Erythroblast (primary cell): ENCODE measurements at places on chromosomes 13 and 19.

GRCh38 chr13:86155756-86156155, 356.5 kb upstream of the SLITRK6 start:
- DNase-seq = no peak

- DNase-seq = no peak
Observed at GRCh38 chr13:113267642-113268405, 29.2 kb upstream of the LAMP1 start.

- no peak for DNase-seq
Observed at GRCh38 chr13:36124236-36124822, 6.9 kb downstream of the DCLK1 start.

DNA sequence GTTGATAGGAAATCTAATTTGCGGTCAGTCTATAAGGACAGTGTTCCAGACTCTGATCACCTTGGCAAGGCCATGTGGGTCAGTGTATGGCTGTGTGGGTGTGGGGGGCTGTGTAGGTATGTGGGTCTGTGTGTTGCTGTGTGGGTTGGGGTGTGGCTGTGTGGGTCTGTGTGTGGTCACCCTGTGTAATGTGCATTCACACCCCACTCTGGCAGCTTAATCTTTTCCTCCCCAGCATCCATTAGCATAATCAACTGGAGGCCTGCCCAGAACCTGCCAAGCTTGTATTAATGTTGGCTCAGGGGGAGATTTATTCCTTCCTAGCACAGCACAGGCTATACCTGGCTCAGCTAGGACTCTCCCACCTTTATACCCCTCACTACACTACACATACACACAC, 203.2 kb downstream of the TUBA3C start:
- no peak for DNase-seq

DNA sequence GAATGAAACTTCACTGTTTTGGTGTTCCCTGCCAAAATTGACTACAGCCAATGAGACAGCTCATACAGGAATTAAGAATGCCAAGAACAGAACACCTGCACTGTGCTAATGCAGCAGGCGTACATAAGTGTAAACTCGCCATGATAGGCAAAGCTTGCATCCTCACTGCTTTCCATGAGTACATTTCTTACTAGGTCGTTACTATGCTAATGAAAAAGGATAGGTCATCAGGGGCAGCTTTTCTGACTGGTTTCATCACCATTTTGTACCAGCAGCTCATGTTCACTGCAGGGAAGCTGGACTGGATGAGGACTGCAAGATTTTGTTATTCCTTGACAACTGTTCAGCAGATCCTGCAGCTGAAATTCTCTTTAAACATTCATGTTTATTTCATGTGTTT, 1383.8 kb downstream of the EFNB2 start:
- DNase-seq = no peak

GRCh38 chr13:35693134-35693784, 216.8 kb upstream of the MAB21L1 start:
- no peak for DNase-seq

GRCh38 chr13:65330287-65330686, 1899.8 kb downstream of the PCDH9 start:
- no peak for DNase-seq

- no peak for DNase-seq
Observed at GRCh38 chr13:82439159-82439904, 1442.9 kb downstream of the SLITRK1 start.

GRCh38 chr19:48284896-48285295, 15.0 kb downstream of the ZNF114 start:
- no peak for DNase-seq

DNA sequence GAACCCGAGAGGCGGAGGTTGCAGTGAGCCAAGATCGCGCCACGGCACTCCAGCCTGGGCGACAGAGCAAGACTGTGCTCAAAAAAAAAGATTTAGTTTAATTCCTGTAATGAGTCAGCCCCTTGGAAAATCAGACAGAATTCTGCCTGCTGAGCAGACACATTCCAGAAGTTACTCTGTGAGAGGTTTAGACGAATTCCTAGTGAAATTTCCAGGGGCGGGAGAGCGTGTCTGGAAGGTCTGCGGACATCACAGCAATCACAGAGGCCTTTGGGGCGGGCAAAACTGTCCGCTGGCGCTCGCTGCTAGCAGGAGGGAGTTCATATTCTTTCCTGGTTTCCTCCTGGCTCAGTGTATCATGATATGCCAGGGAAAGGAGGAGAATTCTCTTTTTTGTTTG, 17.5 kb downstream of the MISP start:
- DNase-seq = no peak

GRCh38 chr19:8607386-8607785, 3.1 kb downstream of the ADAMTS10 start:
- no peak for DNase-seq

DNA sequence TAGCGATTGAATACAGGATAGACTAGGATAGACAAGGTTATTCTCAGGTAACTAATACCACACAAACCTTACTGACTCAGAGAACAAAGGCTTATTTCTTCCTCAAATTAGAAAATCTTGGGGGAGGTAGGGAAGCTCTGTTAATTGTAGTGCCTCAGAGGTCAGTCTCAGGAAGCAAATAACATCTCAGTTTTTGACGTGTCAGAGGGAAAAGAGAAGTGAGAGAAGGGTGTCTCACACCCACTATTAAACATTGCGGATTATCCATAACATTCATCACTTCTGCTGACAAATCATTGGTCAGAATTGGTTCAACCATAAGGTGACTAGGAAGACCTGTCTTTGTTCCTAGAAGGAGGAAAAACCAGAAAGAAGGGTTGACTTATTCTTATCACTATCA, 579.4 kb upstream of the MIR17HG start:
- no peak for DNase-seq

DNA sequence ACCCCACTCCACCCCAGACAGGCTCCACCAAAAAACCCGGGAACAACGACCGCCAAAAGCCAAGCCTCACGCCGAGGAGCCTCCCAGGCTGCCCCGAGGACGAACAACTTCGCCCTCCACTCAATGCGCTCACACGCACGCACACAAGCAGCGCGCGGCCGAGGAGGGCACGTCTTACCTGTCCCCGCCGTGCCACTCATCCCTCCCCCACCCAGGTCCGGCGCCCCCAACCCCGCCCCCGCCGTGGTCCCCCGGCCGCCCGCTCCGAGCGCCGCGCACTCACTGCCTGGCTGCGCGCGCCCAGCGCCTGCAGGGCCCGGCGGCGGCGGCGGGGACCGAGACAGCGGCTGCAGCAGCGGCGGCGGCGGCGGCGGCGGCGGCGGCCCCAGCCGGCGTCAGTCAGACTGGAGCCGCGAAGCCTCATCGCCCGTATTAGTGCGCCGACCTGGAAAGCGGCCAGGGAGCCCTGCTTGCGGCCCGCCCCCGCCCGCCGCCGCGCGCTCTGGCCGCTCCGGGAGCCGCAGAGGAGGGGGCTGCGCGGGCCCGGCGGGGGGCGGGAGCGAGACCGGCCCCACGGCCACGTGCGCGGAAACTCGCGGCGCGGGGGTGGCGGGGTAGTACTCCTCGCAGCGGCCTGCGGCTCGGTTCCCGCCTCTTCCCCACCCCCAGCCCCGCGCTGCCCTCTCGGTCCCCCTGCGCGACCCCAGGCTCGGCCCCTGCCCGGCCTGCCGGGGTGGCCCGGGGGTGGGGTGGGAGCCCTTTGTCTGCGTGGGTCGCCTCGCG, at the start of gene SMAD9:
TSS of gene SMAD9 (minus strand) at position 406 of the 783 bp plus-strand sequence. CDS start 40,549 bp downstream, outside the sequence.
- DNase-seq = peak; percentile 70

DNA sequence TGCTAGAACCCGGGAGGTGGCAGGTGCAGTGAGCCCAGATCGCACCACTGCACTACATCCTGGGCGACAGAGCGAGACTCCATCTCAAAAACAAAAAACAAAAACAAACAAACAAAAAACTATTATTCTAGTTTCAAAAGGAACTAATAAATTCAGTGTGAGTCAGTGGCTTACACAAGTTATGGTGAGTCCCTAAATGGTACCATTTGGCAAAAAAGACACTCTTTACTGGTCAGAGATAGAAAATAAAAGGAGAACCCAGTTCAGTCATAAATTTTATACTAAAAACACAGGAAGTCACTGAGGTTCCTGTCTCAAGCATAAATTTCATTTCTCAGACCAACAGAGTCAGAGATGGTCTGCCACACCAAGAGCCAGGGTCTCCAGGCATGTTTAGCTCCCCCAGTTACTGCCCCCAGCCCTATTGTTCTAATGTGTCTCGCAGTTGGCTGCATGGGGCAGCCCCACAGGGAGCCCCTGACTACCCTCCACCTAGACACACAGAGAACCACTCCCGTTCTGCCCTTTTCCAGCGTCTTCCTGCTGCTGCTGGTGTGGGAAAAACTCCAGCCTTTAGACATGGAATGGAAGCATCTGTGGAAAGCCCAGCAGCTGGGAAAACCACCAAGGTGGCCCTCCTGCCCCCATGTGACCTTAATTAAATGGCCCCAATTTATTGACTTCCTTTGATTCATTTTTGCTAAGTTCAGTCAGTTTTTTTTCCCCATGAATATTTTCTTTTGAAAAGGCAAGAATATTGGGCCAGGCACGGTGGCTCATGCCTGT, 12.2 kb downstream of the THSD1 start:
- no peak for DNase-seq

DNA sequence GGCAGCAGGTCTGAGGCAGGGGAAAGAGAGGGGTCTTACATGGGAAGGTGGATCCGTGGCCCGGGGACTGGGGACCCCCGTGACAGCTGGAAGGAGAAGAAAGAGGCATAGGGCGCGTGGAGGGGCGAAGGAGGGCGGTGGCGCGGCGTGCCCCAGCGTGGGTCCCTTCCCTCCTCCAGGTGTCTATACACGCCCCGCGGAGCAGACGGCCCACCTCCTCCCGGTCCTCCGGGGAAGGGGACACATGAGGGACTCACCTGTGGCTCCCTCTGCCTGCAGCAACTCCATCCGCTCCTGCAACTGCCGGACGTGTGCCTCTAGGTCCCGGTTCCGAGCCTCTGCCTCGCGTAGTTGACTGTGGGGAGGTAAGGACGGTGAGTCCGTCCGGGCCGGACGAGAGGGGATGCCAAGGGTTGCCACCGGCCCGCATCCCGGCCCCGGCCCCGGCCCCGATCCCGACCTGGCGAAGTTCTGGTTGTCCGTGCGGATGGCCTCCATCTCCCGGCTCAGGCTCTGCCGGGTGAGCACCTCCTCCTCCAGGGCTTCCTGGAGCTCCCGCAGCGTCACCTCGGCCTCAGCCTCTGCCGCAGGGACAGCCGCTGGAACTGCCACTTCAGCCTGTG, 2.4 kb upstream of the SIX5 start:
- DNase-seq = no peak

GRCh38 chr13:72489751-72490150, 237.7 kb downstream of the MZT1 start:
- DNase-seq = no peak

GRCh38 chr13:113430378-113431110, 22.7 kb downstream of the ADPRHL1 start:
- DNase-seq = no peak

- peak; percentile 23 for DNase-seq
Observed at GRCh38 chr13:48236528-48237353, 3.7 kb downstream of the ITM2B start.

GRCh38 chr13:40624383-40624782, 42.1 kb downstream of the FOXO1 start:
- DNase-seq = no peak

- no peak for DNase-seq
Observed at GRCh38 chr13:93746589-93746988, 520.0 kb downstream of the GPC6 start.

- no peak for DNase-seq
Observed at GRCh38 chr19:13768510-13768909, 4.2 kb downstream of the MRI1 start.

- DNase-seq = no peak
Observed at GRCh38 chr19:19155495-19156219, 14.4 kb downstream of the MEF2B start.

- DNase-seq = no peak
Observed at GRCh38 chr13:30375265-30375835, 46.9 kb upstream of the UBE2L5 start.

DNA sequence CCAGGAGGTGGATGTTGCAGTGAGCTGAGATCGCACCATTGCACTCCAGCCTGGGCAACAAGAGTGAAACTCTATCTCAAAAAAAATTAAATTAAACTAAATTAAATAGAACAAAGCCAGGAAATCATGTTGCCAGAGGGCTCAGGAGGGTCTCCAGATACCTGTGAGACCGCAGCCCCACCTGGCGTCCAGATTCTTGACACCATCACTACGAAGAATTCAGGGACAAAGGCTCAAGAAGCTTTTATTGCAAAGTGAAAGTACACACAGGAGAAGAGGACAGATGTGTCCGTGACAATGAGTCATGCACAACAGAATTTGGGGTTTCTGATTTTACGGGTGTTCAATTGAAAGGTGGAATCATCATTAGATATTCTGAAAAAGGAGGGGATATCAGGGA, 76.6 kb downstream of the STOML3 start:
- no peak for DNase-seq

DNA sequence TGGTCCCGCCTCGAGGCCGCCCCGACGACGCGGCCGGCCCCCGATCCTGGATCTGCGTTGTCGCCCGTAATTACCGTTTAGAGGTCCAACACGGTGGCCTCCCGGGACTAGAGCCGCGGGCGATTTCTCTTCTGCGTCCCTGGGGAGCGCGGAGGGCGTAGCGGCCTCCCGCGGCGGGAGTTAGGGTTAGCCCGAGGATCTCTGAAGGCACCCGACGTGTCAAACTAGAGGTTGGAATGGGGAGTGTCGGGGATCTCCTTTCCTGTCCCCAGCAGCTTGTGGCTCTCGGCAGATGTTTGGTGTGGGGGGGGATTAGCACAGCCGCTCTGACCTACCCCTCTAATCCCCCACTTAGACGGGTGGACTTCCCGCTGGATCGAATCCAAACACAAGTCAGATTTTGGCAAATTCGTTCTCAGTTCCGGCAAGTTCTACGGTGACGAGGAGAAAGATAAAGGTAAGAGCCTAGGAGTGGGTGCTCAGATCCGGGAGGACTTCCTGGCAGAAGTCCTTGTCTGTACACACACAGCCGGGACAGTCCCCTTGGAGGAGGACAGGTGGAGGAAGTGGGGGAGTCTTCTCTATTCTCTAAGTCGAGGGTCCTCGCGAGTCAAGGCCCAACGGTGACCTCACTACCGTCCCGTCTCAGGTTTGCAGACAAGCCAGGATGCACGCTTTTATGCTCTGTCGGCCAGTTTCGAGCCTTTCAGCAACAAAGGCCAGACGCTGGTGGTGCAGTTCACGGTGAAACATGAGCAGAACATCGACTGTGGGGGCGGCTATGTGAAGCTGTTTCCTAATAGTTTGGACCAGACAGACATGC, 581 bp downstream of the CALR start:
- peak; percentile 79 for DNase-seq

- DNase-seq = peak; percentile 44
Observed at GRCh38 chr19:17076543-17076991, 990 bp downstream of the MYO9B start.

DNA sequence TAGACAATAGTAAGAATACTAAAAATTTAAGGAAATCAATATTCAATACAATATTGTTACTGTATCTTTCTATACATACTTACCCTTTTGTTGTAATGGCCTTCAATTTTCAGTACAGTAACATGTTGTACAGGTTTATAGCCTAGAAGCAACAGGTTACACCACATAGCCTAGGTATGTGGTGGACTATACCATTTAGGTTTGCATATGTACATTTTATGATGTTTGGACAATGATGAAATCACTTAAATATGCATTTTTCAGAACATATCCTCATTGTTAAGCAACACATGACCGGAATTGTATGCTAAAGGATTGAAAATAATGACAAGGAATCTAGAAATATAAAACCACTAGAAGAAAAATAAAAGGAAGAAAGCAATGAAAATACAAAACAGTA, 611.4 kb downstream of the DACH1 start:
- no peak for DNase-seq

GRCh38 chr13:112984954-112985802, 16.2 kb downstream of the MCF2L start:
- DNase-seq = no peak

GRCh38 chr19:47186446-47187334, 44.3 kb downstream of the BBC3 start:
- DNase-seq = no peak

- DNase-seq = peak; percentile 58
Observed at GRCh38 chr19:10858204-10858828, 10.1 kb downstream of the C19orf38 start.
